A549 treated with GW870086 at 1 μM for 4 hours (cell line): ENCODE measurements at places on chromosomes 4 and X. TPM values are rescaled to one million over a fixed set of nuclear protein-coding genes. Genes with fewer than 3 reads are reported as not detected.

Gene KLHL4
- 5.6 to 7.4 TPM (median 7.0 TPM) in 5 replicates for total RNA-seq

Gene ASB9
- 18.9 to 22.0 TPM (median 20.7 TPM) in 5 replicates for total RNA-seq

Gene ABCG2
- total RNA-seq = 18.2 to 21.9 TPM (median 18.7 TPM) in 5 replicates

Gene SYNPO2
- total RNA-seq = 0.73 to 1.3 TPM (median 1.1 TPM) in 5 replicates

Gene EREG
- total RNA-seq = 14.3 to 28.3 TPM (median 21.8 TPM) in 5 replicates

Gene JCHAIN
- 0.13 to 0.66 TPM in 2 of 5 replicates, not detected in the others for total RNA-seq

Gene KLKB1
- not detected in 5 replicates for total RNA-seq

Gene LUZP4
- not detected in 5 replicates for total RNA-seq

Gene HDX
- total RNA-seq = 1.6 to 3.0 TPM (median 2.1 TPM) in 5 replicates

Gene EOLA1
- 19.4 to 21.9 TPM (median 20.2 TPM) in 5 replicates for total RNA-seq

Gene C4orf51
- not detected in 5 replicates for total RNA-seq

Gene MND1
- total RNA-seq = 12.7 to 16.5 TPM (median 13.3 TPM) in 5 replicates

Gene EPGN
- total RNA-seq = not detected in 5 replicates

Gene L1CAM
- 16.7 to 20.3 TPM (median 17.5 TPM) in 5 replicates for total RNA-seq

Gene RASGEF1B
- 0.06 TPM in 1 of 5 replicates, not detected in the others for total RNA-seq

Gene HSFX1
- 0.27 to 0.53 TPM (median 0.35 TPM) in 4 of 5 replicates, not detected in the other for total RNA-seq

Gene MAGEB6B
- total RNA-seq = not detected in 5 replicates

Gene WAS
- total RNA-seq = 0.15 to 0.34 TPM (median 0.19 TPM) in 5 replicates

Gene SLITRK4
- total RNA-seq = not detected in 5 replicates

Gene EXOC1L
- total RNA-seq = not detected in 5 replicates

Gene MRPL1
- total RNA-seq = 19.8 to 25.6 TPM (median 23.4 TPM) in 5 replicates

Gene RTL5
- 1.8 to 2.5 TPM (median 2.1 TPM) in 5 replicates for total RNA-seq

Gene SLC34A2
- 0.02 to 0.03 TPM (median 0.03 TPM) in 3 of 5 replicates, not detected in the others for total RNA-seq

Gene CXCL8
- total RNA-seq = 6.7 to 11.2 TPM (median 8.1 TPM) in 5 replicates

Gene RIPPLY1
- 0.11 TPM in 1 of 5 replicates, not detected in the others for total RNA-seq

Gene WDR45
- total RNA-seq = 48.8 to 57.2 TPM (median 52.2 TPM) in 5 replicates

Gene DMP1
- total RNA-seq = 0.05 TPM in 1 of 5 replicates, not detected in the others

Gene ZDHHC15
- total RNA-seq = not detected in 5 replicates

Gene EOLA2
- 53.2 to 62.2 TPM (median 58.4 TPM) in 5 replicates for total RNA-seq

Gene DDX53
- total RNA-seq = not detected in 5 replicates

Gene DRD5
- not detected in 5 replicates for total RNA-seq

Gene LINC00632
- 0.89 to 1.9 TPM (median 1.3 TPM) in 5 replicates for total RNA-seq

Gene CDKL5
- total RNA-seq = 2.3 to 5.7 TPM (median 5.1 TPM) in 5 replicates

Gene CACNA1F
- not detected in 5 replicates for total RNA-seq

Gene CD38
- total RNA-seq = 10.7 to 16.7 TPM (median 13.9 TPM) in 5 replicates

Gene GATA1
- total RNA-seq = not detected in 5 replicates

Gene TXLNG
- total RNA-seq = 12.9 to 16.1 TPM (median 14.5 TPM) in 5 replicates

Gene HTRA3
- total RNA-seq = 14.5 to 20.7 TPM (median 19.6 TPM) in 5 replicates

Gene SHROOM4
- not detected in 5 replicates for total RNA-seq

Gene RPS6KA6
- 3.9 to 5.9 TPM (median 5.5 TPM) in 5 replicates for total RNA-seq

Gene PASD1
- total RNA-seq = not detected in 5 replicates

Gene COL25A1
- total RNA-seq = not detected in 5 replicates

Gene WWC2
- 10.1 to 18.6 TPM (median 17.1 TPM) in 5 replicates for total RNA-seq

Gene MAGEC2
- total RNA-seq = not detected in 5 replicates

Gene GPR34
- total RNA-seq = 0.13 to 0.16 TPM (median 0.15 TPM) in 4 of 5 replicates, not detected in the other

Gene NDUFC1
- 77.3 to 82.2 TPM (median 80.8 TPM) in 5 replicates for total RNA-seq

Gene PRSS12
- 0.23 to 0.70 TPM (median 0.32 TPM) in 5 replicates for total RNA-seq

Gene MEPE
- total RNA-seq = not detected in 5 replicates

Gene TEX13C
- total RNA-seq = 0.03 TPM in 1 of 5 replicates, not detected in the others

Gene IL1RAPL1
- not detected in 5 replicates for total RNA-seq

Gene CT45A3
- 0.23 to 0.31 TPM (median 0.27 TPM) in 3 of 5 replicates, not detected in the others for total RNA-seq

Gene RBMXL3
- total RNA-seq = not detected in 5 replicates

Gene LDB2
- total RNA-seq = not detected in 5 replicates

Gene GLUD2
- 1.8 to 2.6 TPM (median 2.5 TPM) in 5 replicates for total RNA-seq

Gene RAB39B
- 0.55 to 0.69 TPM (median 0.60 TPM) in 5 replicates for total RNA-seq

Gene ITIH6
- total RNA-seq = 0.02 TPM in 1 of 5 replicates, not detected in the others
